ENCODE measurements at places on chromosomes 16 and 17.

GRCh38 chr17:27338536-27338985 is 44.6 kb downstream of the WSB1 start:
- no peak for ATAC-seq

- ATAC-seq: no peak
Measured at GRCh38 chr16:30659507-30660423, 1.5 kb downstream of the FBRS start.

DNA sequence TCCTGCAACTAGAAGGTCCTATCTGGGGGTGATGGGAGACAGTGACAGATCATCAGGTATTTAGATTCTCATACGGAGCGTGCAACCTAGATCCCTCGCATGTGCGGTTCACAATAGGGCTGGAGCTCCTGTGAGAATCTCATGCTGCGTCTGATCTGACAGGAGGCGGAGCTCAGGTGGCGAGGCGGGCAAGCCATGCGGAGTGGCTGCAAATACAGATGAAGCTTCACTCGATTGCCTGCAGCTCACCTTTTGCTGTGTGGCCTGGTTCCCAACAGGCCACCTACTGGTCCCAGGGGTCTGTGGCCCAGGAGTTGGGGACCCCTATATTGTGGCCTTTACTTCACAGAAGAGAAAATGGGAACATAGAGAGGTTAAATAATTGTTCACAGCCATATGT is 200.4 kb downstream of the IRF8 start:
- ATAC-seq: no peak

- ATAC-seq: no peak
Measured at GRCh38 chr16:85096921-85097320, 15.4 kb downstream of the CIBAR2 start.

DNA sequence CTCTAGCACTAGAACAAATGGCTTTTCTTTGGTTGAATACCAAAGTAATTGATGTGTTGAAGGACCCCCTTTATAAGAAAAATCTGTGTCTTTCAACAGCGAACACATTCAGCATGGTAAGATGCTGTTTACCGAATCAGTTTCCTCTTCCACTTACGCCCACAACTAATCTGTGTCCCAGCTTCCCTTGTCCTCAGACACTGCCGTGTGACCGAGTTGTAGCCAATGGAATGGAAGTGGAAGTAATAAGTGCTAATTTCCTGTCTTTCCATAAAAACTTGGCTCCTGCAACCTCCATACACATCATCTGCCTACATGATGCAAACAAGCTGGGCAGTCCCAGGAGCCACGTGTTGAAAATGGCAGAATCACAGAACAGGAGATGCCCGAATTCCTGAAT is 10.4 kb downstream of the CDIPT start:
- ATAC-seq: no peak

GRCh38 chr16:88415713-88416323 is 33.1 kb downstream of the ZNF469 start:
- no peak for ATAC-seq

- no peak for ATAC-seq
Measured at GRCh38 chr16:38941-39892, 14.2 kb downstream of the POLR3K start.

DNA sequence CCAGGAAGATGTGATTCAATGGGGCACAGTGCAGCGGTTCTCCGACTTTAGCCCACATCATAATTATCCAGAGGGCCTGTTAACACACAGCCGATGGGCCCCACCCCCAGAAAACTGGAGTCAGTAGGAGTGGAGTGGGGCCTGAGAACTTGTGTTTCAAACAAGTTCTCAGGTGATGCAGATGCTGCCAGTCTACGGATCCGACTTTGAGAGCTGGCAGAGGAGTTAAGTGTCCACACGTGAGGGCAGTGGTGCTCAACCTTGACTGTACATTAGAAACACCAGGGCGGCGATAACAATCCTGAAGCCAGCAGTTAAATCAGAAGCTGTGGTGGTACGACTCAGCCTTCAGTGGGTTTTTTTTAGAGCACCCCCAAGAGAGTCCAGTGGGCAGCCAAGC is 75.0 kb downstream of the GPRC5B start:
- ATAC-seq: no peak

- no peak for ATAC-seq
Measured at GRCh38 chr16:66612422-66612821, 7.9 kb downstream of the CMTM3 start.

GRCh38 chr17:70848785-70849184 is 679.5 kb downstream of the KCNJ2 start:
- peak; percentile 88 for ATAC-seq

GRCh38 chr16:56310690-56311089 is 114.7 kb downstream of the AMFR start:
- no peak for ATAC-seq

- ATAC-seq: no peak
Measured at GRCh38 chr17:14474591-14474990, 173.7 kb downstream of the HS3ST3B1 start.

GRCh38 chr16:1559446-1559975 is 26.0 kb downstream of the TMEM204 start:
- ATAC-seq: no peak

- ATAC-seq: peak; percentile 77
Measured at GRCh38 chr16:85381738-85382592, 231.2 kb upstream of the GSE1 start.

- ATAC-seq: no peak
Measured at GRCh38 chr17:46163929-46164594, 29.2 kb downstream of the KANSL1 start.

- peak; percentile 48 for ATAC-seq
Measured at GRCh38 chr16:29862383-29862883, 593 bp downstream of the CDIPT start.

- ATAC-seq: peak; percentile 88
Measured at GRCh38 chr16:55542459-55543082, 23.9 kb upstream of the CAPNS2 start.

- no peak for ATAC-seq
Measured at GRCh38 chr17:19780846-19781245, 32.7 kb upstream of the ALDH3A1 start.

GRCh38 chr16:52518884-52519283 is 28.1 kb downstream of the TOX3 start:
- ATAC-seq: no peak

DNA sequence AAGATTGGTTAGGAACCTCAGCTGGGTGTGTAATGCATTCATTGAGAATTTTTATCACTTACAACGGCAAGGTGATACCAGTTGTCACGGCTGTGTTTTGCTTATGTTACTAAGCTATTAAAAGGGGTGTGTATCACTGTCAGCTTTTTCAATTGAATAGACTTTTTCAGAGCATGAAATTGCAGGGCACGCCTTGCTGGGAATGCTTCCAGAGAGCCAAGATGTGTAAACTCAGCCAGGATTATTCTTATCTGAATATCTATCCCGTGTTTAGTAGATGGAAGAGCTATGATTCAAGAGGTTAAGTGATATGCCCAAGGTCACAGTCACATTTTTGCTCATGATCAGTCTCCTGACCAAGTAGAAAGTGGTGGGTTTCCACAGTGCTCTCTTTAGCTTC is 6.6 kb upstream of the TEKT3 start:
- ATAC-seq: no peak

DNA sequence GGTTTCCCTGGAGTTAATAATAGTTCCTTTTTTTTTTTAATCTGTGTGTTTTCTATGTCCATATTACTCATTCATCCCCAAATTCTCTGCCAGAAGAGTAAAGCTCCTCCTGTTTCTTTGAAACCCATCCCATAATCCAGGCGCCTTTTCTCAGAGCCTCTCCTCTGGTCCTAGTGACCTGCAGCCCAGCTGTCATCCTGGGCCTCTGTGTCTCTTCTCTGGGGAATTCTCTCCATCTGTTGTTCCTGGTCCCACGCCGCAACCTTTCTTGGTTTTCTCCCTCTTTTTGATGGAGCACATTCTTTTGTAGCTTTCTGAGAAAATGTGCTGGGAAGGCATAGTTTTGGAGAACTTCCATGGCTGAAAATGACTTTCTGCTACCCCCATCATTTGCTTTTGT is 10.2 kb downstream of the KATNB1 start:
- no peak for ATAC-seq

GRCh38 chr16:11163761-11164261 is 92.2 kb downstream of the SOCS1 start:
- ATAC-seq: no peak

DNA sequence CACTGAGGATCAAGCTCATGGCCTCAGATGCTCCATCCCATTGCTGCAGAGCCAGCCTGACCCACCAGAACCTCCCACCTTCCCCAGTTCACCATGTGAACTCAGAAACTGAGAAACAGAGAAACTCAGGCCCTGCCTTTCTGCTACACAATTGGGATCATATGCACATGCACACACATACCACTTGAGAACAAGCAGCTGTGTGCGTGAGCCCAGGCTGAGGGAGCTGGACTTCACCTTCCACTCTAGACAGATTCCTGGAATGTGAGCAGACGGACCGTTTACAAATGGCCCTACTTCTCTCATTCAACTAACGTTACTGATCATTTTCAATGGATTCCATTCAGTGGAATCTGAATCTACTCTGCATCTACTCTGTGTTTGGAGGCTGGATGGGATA is 1.7 kb upstream of the SPEM2 start:
- no peak for ATAC-seq

- no peak for ATAC-seq
Measured at GRCh38 chr16:2966808-2967191, 2.3 kb upstream of the PAQR4 start.

DNA sequence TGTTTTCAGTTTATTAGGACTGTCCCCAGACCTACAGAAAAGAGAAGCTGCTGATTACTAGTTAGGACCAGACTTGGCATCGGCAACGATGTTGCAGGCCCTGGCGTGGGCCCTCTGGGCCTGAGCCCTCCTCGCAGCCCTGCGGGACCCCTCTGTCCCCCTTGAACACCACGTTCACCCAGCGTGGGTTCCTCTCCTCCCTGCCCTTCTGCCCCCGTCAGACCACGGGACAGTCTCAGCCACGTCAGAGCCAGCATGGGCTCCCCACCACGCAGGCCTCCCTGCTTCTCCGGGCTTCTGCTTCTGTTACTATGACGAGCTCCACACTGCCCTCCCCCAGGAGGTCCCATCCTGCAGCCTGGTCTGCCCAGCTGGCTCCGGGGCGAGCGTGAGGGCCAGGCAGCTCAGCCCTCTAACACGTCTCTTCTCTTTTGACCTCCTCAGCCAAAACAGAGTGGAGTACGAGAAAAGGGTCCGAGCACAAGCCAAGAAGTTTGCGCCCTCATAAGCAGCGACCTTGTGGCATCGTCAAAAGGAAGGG is 9.1 kb upstream of the BAIAP3 start:
- no peak for ATAC-seq

DNA sequence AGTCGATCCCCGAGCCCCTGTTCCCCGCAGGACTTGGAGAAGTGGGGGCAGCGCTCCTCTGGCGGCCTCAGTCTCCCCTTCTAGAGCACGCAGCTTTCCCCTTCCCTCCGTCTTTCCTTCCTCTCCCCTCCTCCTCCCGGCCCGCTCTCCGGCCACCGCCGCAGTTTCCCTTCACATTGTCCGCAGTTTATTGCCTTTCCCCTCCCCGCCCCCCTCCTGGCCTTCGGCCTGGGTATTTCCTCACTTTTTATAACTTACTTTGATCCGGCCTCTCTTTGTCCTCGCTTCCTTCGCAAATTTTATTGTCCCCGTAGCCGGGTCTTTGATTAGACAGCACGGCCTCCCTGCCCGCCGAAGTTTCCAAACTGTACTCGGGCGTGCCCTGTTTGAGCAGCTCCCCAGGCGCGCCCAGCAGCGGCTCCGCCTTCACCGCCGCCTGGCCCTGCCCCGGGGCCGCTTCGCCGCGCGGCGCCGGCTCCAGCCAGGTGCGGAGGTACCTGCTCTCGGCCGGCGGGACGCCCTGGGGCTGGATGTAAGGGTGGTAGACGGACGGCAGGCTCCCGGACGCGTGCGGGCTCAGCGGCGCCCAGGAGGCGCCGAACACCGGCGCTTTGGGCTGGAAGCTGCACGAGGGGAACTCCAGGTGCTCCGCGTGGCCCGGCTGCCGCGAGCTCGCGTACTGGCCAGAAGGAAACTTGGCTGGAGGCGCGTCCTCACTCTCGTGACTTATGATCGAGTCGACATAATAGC is 488 bp downstream of the HOXB9 start:
- ATAC-seq: peak; percentile 31

GRCh38 chr17:50272246-50272645 is 2.0 kb upstream of the TMEM92 start:
- no peak for ATAC-seq

DNA sequence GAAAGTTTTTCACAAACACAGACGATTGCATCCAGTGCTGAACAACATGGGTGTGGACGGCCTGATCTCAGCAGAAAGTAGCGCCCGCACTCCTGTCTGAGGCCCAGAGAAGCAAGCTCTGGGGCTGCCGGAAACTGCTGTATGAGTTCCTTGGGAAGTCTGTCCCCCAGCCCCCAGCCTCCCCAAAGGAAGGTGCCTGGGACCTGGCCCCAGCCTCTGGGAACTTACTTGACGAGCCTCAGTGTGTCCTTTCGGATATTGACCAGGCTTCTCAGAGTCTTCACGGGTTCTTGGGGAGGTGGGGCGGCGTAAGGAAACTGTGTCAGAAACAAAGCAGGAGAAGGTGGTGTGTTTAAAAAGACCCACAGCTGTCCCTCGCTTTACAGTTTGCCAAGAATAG is 32.4 kb upstream of the FOXJ1 start:
- no peak for ATAC-seq

GRCh38 chr17:6101706-6102105 is 31.5 kb downstream of the WSCD1 start:
- no peak for ATAC-seq

DNA sequence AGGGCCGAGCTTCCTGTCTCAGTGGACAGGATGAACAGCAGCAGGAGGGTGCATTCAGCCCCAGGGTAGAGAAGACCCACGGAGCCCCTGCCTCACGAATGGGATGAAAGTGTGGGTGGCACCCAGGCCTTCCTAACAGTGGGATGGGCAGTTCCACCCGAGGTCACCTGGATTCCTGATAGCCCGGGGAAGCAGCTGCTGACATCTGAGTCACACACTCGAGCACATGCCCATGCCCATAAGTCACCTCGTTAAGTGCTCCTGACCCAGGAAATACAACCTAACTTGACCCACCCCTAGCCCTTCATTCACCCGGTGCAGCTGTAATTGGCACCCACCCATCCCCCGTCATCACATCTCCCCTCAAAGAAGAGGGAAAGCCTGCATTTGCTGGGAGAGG is 85.3 kb upstream of the FOXF1 start:
- ATAC-seq: no peak

DNA sequence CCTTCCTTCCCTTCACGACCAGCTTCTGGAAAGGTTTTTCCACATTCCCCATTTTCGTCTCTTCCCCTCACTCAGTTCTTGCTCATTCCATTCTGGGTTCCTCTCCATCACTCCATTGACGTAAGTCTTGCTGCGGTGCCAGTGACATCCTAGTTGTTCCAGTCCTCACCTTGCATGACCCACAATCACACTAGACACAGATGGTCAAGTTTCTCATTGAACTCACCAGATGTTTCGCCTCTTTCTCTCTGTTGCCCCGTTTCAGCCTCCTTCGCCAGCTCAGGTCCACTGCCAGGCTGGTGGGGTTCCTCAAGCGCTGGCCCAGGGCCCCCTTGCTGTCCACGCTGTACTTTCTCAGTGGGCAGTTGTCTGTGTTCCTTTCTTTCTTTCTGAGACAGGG is 43.4 kb downstream of the CCDC42 start:
- no peak for ATAC-seq

Data from SK-N-SH treated with all-trans-retinoic acid at 6 μM for 48 hours (cell line).